ENCODE measurements at places on chromosomes 3 and 15.
A peak's percentile ranks its signal among the peaks of the same experiment; 100 is the strongest.

DNA sequence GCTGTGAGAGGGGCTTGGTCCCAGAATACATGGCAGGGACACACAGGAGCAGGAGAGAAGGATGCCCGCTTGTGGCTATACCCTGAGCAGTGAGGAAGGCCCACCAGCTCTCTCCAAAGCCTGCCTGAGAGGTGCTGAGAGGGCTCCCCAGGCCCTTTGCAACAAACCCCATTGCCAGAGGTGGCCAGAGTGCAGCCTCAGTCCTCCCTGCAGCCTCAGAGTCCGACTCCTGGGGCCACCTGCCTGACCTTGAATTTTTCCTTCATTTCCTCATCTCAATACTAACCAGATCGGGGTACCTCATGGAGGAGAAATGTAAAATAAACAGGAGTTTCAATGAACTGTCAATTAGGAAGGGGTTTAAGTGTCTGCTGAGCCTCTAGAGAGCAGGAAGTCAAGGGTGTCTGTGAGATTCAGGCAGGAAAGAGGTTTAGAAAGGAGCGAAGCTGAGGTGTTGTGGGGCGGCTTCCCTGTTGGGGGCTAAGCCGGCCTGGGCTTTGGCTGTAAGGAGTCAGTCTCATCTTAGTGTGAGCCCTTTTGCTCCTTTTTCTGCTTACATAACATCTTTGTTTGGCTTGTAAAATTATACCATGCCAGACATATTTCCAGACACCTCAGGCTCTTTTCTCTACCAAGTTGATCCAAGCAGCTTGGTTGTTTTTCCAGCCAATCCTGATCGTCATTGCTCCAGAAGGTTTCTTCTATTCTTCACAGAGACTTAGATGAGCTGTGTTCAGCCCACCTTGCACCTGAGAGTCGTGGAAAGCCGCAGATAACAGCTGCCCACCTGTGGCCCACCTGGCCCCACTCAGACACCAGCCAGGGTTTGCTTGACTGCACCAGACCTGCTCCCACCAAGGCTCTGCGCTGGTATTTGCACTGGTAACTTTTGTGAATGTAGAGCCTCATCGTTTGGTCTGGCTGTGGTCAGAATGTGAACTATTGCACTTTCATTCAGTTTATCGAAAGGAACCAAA, 36.7 kb downstream of the CMTM7 start:
- DNase-seq, result no peak

GRCh38 chr3:193764959-193765358, 172.0 kb downstream of the OPA1 start:
- no peak for DNase-seq

GRCh38 chr3:152779653-152780052, 55.3 kb upstream of the P2RY1 start:
- DNase-seq, result no peak

DNA sequence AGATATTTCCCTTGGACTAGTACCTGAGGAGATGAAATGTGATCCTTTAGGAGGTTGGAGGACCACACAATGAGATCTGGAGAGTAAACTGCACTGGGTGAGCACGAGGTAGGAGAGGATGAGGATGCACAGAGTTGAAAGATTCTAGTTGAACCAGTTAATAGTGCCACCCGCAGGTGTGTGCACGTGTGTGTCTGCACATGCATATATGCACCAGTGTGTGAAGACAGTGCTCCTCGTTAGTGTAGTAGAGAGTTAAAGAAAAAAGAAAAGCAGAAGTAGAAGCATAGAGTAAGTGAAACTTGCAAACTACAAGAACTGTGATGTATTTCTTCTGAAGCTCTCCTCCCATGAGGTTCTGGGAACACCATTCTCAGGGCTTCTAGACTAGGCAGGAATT, 8.4 kb downstream of the MED12L start:
- no peak for DNase-seq

DNA sequence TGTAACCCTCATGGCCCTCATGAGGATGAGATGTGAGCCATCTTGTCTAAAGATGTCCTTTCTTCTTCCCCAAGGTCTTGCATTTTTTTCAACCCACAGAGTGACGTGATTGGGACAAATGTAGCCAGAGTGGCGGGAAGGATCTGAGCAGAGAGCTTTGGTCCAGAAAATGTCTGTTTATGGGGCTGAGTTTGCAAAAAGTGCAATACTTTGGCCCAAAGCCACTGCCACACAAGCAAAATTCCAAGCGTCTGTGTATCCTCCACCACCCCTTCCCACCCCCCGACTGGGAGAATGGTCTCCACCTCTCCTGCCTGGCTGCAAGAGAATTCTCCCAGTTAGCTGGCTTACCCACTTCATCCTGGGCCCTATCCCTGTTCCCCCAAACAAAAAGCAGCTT, 246.9 kb upstream of the LRIG1 start:
- no peak for DNase-seq

- no peak for DNase-seq
These were observed 1.2 kb downstream of the DAPK2 start for GRCh38 chr15:64045101-64045435.

GRCh38 chr15:62854420-62855084, 188.0 kb upstream of the TPM1 start:
- DNase-seq, result no peak

DNA sequence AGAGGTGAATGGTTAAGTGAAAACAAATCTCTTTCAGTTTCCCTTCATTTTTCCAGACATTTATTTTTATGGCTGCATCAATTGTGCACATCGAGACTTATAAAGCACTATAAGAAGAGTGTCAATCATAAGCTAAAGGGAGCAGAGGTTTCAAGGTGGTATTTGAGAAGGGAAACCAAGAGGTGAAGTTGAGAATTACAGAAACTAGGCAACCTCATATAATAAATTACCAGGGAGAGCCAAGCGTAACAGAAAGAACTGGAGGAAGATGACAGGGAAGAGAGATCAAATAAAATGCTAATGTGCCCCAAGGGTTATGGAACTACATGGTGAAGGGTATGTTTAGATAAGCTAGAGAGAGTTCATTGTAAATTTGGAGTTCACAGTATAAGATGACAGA, 6.3 kb upstream of the CCDC54 start:
- DNase-seq, result no peak

DNA sequence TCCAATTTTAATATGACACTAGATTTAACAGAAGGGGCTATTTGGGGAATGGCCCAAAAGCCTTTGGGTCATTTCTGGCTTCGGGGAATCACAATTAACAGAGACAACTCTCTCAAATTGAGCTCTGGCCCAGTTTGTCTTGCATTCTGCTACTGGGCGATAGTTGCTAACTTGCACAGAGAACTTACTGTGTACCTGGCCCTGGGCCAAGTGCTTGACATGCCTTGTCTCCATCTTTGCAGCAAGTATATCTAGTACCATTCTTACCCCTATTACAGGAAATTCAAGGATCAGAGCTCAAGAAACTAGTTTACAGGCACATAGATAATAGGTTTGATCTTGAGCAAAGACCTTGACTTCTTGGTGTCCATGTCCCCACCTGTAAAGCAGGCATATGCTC, 175.7 kb downstream of the TMEM108 start:
- DNase-seq, result no peak

- DNase-seq, result peak; percentile 72
These were observed 49.5 kb upstream of the MCF2L2 start for GRCh38 chr3:183477801-183478456.

DNA sequence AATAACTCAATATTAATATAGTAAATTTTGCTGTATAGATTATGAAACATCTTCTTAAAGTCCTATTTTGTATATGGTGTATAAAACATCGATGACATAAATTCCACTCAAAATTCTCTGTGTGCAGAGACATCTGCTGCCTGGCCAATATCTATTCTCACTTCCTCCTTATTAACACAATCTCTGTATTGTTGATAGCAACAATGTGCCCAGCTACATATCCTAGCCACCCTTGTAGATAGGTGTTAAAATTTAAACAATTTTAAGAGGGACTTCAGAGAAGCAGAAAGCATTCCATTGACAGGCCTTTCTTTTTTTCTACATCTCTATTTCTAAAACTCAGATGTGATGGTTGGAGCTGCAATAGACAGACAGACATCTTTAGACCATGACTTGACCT, 72.3 kb downstream of the FGF12 start:
- DNase-seq, result no peak

DNA sequence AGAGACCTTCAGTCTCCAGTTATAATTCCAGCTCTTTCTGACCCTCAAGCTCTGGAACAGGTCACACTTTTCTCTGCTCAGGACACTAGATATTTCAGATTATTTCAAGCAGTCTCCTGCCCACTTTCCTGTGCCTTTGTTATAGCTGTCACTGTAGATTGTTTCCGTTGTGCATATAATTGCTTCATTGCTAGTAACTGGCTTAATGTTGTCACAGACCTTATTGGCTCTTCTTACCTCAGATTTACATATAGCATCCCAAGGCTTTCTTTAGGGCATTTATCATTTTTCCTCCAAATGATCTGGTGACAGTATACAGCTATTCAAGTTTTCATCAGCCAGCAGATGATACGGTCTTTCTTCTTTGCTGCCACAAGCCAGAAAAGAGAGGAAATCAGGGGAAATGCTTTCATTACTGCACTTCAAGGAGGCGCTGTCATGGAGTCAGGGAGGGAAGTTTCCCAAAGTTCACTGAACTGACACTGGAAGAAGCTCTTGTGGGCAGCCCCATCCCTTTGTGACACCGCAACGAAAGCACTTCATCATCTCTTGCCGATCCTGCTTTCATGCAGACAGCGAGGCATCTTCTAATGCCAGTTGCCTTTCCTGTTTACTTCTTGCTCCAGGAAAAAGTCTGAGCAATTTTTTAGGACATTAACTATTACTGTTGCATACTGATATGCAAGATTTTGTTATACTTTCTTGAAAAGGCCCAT, 181.9 kb downstream of the CDIN1 start:
- DNase-seq, result no peak

- no peak for DNase-seq
These were observed 45.9 kb upstream of the BCHE start for GRCh38 chr3:165883117-165883516.

- DNase-seq, result no peak
These were observed 33.4 kb downstream of the LINGO1 start for GRCh38 chr15:77599357-77599756.

DNA sequence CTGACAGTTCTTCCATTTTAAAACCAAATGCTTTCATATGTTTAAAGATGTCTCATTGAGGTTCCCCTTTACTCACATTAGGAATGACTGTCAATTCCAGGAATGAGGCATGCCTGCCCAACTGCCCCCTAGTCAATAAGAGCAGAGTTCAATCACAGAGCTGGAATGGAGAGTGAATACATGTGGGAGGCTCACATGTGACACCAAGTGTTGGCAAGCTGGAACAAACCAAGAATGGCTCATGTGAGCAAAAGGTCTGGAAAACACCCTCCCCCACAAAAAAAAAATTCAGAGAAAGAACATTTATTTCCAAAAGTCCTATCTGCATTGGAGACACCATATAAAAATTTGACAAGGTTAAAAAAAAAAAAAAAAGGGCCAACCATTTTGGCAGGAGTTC, 3.7 kb downstream of the PBRM1 start:
- no peak for DNase-seq

DNA sequence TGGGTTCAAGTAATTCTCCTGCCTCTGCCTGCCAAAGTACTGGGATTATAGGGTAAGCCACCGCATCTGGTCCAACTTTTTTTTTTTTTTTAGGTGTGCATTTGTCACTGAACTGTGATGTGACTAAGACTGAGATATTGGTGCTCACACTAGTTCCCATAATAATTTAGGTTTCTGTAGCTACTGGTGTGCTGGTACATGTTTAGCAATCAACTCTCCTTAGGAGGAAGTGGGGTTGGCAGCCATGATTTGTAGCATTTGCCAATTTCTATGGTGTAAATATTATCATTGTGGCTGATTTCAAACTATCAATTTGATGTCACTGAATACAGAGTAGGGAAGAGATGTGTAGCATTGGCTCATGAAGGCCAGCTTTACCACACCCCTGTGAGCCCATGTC, 372.7 kb downstream of the EDEM1 start:
- DNase-seq, result no peak

DNA sequence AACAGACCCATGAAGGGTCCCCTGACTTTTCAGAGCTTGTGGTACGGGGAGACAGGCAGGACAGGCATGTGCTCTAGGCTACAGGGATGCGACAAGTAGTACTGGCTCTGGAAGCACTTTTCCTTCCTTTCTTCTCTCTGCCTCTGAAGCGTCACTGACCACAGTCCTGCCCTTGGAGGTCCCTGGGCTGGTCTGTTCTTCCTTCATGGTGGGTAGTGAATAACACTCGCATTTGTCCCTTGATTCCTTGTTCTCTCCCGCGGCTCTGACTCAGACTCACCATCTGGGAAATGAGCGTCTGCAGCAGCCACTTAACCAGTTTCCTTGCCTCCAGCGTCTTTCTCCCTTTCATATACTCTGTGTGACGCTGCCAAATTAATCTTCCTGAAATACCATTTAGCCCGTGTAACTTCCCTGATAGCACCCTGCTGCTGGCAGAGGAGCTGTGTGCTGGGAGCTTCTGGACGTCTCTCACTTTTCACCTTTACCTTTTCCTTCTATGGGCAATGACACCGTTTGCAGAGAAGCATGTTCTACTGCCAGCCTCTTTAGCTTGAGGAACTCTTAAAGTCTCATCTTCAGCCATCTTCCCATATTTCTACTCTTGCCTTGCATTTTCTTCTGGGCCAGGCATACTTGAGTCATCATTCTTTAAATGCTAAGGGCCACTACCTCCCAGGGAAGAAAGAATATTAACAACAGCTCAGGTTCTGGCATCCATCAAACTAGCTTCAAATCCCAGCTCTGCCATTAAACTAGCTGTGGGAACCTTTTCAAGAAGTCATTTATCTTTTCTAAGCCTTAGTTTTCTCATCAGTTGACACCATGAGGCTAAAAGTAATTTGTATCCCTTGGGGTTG, 33.6 kb downstream of the TMEM45A start:
- DNase-seq, result no peak

GRCh38 chr3:100463002-100463401, 29.4 kb upstream of the TMEM45A start:
- DNase-seq, result peak; percentile 45

DNA sequence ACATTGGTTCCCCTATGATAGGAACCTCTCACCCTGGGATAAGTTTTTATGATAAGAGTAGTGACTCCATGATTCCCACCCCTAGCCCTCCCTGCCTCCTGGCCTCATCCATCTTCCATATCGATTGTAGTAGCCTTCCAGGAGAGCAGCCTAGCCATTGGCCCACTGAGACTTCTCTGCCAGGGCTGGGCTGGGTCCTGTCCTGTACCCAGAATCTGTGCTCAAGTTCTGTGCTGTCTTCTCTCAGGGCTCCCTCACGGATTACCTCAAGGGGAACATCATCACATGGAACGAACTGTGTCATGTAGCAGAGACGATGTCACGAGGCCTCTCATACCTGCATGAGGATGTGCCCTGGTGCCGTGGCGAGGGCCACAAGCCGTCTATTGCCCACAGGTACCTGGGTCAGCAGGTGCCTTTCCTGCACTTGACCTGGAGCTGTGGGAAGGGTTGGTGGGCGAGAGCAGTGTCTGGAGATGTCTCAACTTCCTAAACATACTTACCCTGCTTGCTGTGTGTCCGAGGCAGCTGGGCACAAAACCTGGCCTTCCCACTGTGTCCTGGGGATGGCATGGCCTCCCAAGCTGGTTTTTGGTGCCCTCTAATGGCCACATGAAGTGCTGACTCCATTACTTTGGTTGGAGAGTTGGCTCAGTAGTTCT, 16.6 kb upstream of the EXOG start:
- DNase-seq, result no peak

GRCh38 chr3:15635121-15635661, 33.6 kb downstream of the BTD start:
- no peak for DNase-seq

GRCh38 chr3:152706991-152707713, 127.8 kb upstream of the P2RY1 start:
- DNase-seq, result no peak
